ENCODE measurements at places on chromosomes 13 and 19. TPM values are rescaled to one million over a fixed set of nuclear protein-coding genes. Genes with fewer than 3 reads are reported as not detected.

PRRG2 gene
- total RNA-seq = 0.51 TPM

OR7G3 gene
- not detected for total RNA-seq

CAMSAP3 gene
- total RNA-seq = 0.04 TPM

LSR gene
- total RNA-seq = 0.96 TPM

DNA sequence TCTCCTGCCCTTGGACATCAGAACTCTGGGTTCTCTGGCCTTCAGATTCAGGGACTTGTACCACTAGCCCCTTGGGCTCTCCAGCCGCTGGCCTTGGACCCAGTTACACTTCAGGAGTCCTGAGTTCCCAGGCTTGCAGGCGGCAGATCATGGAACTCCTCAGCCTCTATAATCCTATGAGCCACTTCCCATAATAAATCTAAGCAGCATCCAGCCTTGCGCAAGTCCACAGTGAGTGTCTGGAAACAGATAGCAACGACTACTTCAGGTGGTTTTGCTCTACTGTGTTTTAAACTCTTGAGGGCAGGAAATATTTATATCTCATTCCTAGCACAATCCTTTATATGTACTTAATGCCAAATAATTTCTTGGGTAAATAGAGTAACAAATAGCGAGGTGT, 92.3 kb downstream of the COL4A1 start:
- no peak overlapping the region for H3K4me3 ChIP-seq
- H3K27me3 ChIP-seq = no peaks in the 10 kb centered on the region
- no peak overlapping the region for H3K27ac ChIP-seq
- H3K4me1 ChIP-seq = no peaks in the 10 kb centered on the region
- DNase-seq = no peak

- H3K27ac ChIP-seq = no peak overlapping the region
- H3K4me3 ChIP-seq = no peak overlapping the region
- no peaks in the 10 kb centered on the region for H3K36me3 ChIP-seq
- peaks cover 23% of the 10 kb centered on the region for H3K4me1 ChIP-seq
- no peak for DNase-seq
These were observed 56.6 kb downstream of the CEBPG start for GRCh38 chr19:33429891-33430673.

GRCh38 chr19:50379602-50380001, 3.3 kb downstream of the NR1H2 start:
- H3K27ac ChIP-seq = no peak overlapping the region
- no peak for DNase-seq
- H3K27me3 ChIP-seq = no peaks in the 10 kb centered on the region
- no peak overlapping the region for H3K4me3 ChIP-seq
